COR-L47 (cell line): ENCODE measurements at places on chromosomes 2 and 18.

GRCh38 chr2:28661589-28662001 is 90.0 kb upstream of the PPP1CB start:
- DNase-seq = no peak

DNA sequence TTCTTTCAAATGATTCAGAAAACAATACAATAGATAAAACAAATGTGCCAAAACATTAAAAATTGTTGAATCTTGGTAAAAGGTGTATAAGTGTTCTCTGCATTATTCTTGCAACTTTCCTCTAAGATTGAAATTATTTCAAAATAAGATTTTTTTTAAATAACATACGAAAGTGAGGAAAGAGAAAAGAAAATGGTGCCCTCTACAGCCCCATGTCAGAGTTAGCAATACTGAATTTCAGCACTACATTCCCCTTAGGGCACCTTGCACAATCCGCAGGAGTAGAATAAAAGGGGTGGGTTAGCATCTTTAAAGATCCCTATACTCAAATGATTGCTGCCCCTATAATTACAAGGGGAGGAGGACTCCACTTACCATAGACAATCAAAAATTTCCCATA is 433.7 kb downstream of the BCL11A start:
- no peak for DNase-seq

DNA sequence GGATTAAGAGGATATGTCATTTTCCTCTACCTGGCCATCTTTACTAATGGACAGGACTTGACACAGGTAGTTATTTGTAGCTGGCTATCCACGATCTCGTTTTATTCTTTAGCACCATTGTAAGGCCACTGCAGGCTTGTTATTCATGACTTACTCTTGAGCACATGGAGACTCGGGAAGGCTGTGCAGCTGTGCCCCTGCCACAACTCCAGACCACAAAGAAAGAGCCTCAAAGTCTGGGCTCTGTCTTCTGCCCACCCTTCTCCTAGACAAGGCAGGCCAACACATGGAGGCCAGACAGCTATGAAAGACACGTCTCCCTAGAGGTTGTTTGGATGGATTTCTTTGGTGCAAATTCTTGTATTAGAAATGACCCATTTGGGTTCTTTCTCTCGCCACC is 133.8 kb downstream of the NAPG start:
- no peak for DNase-seq

DNA sequence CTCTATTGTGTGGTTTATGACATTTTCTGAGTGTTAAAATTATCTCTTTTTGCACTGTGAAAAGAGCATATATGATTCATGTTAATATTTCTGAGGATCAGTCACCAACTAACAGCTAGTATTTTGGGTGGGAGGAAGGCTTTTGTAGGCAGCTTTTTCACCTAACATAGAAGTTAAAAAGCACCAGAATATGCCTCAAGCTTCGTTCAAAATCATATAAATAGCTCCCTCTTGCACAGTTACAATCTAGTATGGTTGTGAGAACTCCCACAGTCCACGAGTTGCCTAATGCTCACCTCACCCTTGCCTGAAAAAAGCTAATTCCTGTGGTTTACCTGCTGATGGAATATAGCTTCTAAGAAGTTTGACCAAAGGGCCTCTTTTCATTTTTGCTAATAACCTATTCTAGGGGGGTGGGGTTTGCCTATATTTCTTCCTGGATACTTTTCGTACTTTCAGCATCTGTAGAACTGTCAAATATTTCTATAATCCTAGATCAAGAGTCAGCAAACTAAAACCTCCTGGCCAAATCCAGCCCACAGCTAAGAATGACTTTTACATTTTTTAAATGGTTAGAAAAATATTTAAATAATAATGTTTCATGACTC is 167.1 kb upstream of the FOSL2 start:
- DNase-seq = no peak

DNA sequence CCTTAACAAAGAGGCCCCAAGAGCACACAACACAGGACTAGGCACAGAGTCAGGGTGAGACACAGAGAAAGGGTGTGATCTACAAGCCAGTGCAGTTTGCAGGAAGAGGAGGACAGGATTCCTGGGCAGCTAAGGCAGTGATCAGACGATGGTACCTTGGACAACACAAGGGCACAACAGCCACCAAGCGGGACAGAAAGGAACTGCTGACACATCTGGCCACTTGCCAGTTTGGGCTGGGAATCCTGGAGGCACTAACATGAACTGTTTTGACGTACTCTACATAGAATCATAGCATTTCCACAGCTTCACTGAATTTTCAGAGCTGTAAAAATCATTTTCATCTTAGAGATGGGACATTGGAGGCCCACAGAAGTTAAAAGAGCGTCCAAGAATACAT is 221.5 kb upstream of the SLC35G4 start:
- peak; percentile 40 for DNase-seq

GRCh38 chr2:119468154-119468955 is 36.7 kb downstream of the TMEM37 start:
- no peak for DNase-seq

DNA sequence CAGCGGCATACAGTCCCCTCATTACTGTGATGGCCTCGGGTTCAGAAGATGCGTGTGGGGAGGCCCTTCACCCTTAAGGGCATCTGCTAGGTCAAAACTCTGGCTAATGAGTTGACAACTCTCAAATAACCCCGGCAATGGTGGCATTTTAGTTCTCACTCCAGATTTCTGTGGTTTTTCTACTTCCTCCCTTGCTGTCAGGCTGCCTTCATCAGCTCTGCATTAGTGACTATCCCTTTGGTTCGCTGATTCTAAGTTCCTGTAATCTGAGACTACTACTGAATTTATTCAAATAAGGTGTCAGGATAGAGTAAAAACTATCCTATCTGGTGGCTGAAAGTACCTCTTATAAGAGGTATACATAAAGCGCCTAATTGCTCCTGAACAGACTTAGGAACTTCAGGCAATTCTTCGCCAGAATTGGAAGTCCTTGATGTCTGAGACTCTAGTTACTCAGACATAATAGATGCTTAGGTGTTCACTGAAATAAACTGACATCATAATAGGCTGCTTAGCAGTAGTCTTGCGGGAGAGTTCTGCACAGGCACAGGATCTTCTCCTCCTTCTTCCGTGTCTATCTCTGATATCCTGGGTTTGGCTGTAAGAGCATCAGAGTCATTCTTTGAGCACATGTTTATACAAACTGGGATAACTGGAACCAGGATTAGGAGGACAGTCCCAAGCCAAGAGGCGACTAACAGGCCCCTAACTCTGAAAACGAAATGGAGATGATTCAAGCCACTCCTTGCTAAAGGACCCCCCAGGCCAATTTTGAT is 194.5 kb downstream of the DNER start:
- no peak for DNase-seq

DNA sequence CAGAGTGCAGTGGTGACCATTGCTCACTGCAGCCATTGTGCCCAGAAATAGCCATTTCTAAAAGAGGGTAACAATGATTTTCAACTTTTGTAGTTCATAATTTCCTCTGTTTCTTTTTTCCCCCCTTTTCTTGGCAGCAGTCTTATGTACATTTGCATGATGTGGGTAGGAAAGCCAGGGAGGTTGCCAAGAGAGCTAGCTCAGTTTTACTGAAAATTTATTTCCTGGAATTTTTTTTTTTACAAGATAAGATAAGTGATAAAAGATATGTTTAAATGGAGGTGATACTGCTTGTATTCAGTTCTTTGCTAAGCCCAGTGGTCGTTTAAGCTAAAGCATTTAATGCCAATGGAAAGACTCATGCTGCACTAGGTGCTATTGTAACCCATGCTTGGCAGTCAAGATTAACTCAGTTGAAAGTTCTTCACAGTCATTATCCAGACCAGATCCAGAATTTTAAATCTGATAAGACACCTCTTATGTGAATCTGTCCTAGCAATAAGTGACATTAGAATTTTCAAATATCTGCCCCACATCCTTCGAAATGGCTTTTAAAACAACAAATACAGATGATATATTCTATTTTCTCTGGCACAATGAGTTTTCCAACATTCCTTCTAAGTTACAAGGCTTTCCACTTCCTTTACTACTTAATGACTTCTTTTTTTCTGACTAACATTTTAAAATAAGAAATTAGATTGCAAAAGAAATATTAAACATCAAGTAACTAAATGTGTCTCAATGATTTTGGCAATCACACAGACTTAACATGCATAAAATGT is 4.4 kb upstream of the ATP8B1 start:
- DNase-seq = no peak

- no peak for DNase-seq
Observed at GRCh38 chr2:202771336-202771735, 100.2 kb downstream of the ICA1L start.

DNA sequence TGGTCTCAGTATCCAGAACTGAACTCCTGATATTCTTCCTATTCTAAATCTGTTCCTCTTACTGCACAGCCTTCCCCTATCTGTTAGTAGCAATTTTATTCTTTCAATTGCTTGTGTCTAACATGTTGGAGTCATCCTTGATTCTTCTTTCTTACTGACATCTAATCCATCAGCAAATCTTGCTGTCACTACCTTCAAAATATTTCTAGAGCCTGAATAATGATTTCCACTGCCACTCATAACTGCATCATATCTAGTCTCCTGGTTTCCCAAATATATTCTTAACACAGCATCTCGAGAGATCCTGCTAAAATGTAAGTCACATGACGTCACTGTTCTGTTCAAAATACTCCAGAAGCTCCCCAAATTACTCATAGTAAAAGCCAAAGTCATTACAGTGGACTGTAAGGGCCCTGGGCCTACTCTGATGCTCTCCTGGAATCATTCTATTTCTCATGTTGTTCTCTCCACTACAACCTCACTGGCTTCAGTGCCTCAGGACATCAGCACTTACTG is 95.2 kb downstream of the THSD7B start:
- no peak for DNase-seq

DNA sequence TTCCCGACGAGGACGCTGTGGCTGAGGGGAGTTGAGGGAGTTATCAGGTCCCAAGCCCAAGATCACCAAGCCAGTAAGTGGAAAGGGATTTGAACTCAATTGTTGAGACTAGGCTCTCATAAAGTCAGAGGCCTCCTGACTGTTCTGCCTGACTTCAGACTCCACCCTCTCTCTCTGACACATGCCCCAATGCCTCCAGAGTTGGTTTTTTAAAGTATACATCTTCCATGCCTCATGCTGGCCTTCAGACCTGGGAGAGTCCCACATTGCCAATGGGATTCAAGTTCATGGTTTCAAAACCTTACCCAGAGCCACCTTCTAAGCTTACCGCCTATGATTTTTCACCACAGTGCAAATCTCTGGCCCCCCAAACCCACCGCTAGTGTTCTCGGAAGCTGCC is 100.8 kb downstream of the RTN4 start:
- no peak for DNase-seq

DNA sequence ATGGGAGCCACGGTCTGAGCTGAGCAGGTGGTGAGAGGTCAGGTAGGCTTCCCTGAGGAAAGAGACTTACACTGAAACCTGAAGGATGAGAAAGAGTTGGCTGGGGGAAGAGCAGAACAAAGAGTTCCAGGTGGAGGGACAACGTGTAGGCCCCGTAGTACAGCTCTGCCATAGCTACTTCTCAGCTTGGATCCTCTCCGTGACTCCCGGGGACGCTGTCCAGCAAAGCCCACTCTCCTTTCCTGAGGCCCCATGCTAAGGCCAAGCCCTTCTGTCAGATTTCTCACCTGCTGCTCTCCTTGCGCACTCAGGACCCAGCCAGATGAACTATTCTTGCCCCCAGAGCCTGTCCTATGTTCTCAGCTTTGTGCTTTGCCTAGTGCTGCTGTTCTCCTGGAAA is 173.8 kb downstream of the GALNT1 start:
- DNase-seq = no peak

DNA sequence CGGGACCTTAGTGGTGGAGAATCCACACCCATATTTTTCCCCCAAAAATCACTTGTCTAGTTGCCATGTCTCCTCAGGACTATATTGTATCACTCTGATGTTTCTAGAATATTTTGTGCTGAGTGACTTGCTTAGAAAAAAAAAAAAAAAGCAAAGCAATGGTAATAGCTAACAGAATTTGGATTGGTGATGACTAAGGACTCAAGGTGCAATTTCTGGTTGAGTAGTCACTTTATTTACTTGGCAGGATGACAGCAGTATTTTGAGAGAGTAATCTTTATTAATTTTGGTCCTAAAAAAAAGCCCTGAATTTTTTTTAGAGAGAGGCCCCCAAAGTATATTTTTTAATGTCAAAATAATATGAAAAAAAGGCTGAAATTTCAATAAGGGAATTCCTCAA is 32.8 kb upstream of the MYO3B start:
- no peak for DNase-seq

- no peak for DNase-seq
Observed at GRCh38 chr2:88933980-88934379, 242.5 kb downstream of the RPIA start.
